ENCODE measurements at places on chromosomes 13 and 19.

GRCh38 chr19:38763795-38764220 is 9.5 kb downstream of the LGALS7 start:
- DNase-seq, result no peak

- DNase-seq, result no peak
Observed at GRCh38 chr13:114079601-114080536, 52.6 kb downstream of the RASA3 start.

DNA sequence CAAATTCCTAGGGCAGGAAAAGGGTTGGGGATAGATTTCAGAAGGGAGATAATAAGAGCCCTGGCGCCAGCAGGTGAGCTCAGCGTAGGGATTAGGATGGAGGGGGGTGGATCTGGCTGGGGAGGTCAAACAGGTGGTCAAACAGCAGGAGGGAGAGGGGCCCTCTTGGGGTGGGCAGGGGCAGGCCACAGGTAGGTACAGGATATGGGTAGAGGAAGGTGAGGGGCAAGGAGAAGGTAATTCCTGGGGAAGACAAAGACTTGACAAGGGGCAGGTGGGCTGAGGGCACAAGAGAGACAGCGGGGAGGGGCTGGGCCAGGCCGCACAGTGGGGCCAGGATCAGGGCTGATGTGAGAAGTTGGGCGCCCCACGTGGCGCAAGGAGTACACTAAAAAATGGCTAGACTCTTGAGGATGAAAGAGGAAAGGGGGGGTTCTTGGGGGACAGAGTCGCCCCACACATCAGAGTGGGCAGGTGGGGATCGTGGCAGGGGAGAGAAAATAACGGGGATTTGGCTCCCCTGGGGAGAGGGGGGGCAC is 713 bp downstream of the KRI1 start:
- peak; percentile 48 for DNase-seq

DNA sequence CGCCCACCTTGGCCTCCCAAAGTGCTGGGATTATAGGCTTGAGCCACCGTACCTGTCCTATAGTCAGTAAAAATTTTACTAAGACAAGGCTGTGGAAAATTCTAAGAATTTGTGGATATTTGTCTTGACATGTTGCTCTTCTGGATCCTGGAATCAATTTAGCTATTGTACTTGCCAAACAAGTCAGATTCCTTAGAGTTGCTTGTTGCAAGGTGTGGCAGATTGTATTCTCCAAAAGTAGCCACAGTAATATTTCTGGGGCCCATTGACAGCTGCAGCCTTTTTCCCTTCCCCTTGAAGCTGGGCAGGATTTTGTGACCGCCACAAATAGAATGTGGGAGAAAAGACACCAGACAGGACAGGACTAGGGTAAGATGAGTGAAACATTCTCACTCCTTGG is 98.8 kb upstream of the TMTC4 start:
- DNase-seq, result no peak

GRCh38 chr13:35599384-35599783 is 122.9 kb upstream of the MAB21L1 start:
- no peak for DNase-seq
